HuH-7.5 (cell line): ENCODE measurements at places on chromosomes 7 and 10.

GRCh38 chr7:39446546-39446945 lies 119.7 kb upstream of the YAE1 start:
- DNase-seq = no peak

DNA sequence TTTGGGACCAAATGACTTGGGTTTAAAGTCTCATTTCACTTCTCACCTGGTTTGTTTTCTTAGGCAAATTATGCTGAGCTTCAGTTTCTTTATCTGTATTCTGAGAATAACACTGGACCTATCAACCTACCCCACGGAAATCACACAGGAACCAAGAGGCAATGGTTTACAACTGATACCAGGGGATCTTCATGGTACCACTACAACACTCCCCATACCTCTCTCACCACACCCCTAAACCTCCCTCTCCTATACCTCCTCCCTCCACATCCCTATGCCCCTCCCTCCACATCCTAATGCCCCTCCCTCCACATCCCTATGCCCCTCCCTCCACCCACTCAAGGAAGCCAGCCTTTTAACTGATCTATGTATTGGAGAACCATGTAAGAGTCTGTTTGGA lies 9.9 kb downstream of the FAM204A start:
- no peak for DNase-seq

- peak; percentile 53 for DNase-seq
Measured at GRCh38 chr10:92238586-92239098, 52.2 kb downstream of the CPEB3 start.

DNA sequence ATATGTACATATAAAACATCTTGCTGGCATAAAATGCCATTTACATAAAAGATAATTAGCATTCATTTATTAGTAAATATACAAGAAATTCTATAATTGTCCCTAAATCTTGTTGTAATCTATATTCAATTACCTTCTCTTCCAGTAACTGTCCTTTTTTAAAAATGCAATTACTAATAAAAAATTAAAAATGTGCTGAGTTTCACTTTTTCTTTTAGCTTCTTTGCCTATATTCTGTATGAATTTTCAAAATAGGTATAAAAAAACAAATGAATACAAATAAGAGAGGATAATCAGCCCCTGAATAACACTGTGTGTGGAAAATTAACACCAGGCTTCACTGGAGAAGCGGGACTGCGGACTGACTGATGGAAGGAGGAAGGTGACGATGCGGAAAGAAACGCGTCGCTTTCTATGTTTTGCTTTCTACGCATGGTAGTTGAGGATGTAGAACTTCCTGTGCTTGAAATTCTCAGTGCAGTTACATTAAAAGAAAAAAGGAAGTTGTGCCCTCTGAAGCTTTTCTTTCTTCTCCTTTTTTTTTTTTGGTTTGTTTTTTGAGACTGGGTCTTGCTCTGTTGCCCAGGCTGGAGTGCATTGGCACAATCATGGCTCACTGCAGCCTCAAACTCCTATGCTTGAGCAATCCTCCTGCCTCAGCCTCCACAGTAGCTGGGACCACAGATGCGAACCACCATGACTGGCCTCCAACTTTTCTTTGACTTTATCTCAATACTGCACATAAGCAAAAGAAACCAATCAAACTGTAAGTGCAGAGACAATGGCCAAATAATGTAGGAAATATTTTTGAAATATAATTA lies 7.4 kb upstream of the ZMYND11 start:
- no peak for DNase-seq

DNA sequence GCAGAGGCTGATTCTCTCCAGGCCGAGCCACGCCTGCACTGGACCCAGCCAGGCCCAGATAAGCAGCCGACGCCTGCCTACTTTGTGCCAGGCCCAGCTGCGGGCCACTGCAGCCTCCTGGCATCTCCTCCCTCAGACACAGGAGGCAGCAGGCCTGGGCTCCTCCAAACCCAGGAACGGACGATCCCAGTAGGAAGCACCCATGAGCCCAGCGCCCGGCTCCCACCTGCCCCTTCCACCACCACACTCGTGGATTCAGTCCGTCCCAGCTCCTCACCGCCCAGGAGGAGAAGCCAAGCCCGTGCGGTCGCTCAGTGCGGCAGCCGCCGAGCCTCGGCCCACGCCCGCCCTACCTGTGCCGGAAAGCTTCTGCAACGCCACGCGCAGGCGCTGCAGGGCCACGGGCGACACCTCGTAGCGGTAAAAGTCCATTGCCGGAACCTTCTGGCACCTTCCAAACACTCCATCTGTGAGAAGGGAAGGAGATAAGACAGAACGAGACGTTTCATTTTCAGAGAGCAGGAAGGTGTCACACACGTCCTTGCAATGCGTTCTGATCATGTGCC lies 271.1 kb downstream of the PTPRN2 start:
- no peak for DNase-seq

DNA sequence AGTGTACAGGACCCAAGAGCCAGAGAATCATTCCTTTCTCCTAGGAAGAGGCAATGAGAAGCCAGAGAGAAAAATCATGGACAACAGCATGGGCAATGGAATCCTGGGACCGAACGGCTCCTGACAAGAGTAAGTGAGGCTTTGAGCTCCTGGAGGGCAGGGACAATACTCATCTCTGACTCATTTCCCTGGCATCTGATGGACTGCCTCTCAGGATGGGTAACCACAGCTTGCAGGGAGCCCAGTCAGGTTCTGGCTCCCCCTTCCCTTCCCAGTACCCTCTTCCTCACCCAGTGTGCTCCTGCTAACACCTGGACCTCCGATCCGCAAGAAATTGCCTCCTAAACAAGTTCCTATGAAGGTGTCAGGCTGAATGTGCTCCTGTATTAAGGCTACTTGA lies 51.2 kb upstream of the SORCS3 start:
- DNase-seq = no peak

DNA sequence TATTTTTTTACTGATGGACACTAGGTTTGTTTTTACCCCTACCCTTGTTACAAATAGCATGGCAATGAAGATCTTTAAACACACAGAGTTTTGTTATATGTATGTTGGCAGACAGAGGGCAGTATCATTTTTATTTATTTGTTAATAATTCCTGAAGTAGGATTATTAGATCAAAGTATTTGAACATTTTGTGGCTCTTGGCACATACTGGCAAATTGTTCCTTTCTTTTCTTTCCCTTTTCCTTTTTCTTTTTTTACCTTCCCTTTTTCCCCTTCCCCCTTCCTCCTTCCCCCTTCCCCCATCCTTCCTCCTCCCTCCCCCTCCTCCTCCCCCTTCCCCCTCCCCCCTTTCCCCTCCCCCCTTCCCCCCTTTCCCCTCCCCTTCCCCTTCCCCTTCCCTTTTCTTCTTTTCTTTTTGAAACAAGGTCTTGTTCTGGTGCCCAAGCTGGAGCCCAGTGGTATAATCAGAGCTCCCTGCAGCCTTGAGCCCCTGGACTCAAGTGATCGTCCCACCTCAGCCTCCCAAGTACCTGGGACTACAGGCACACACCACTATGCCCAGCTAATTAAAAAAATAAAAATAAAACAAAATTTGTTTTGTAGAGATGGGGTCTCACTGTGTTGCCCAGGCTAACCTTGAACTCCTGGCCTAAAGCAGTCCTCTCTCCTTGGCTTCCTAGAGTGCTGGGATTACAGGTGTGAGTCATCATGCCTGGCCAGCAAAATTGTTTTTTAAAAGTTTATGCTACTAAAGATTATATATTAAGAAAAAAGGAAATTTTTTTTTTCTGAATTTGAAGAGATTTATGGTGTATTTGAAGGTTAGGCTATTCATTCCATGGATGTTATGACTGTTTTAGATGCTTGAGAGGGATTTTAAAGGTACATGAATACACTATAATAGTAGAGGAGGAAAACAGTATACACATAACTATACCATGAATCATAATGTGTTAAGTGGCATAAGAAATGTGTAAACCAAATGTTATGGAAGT lies 39.3 kb downstream of the SEPTIN7 start:
- no peak for DNase-seq

GRCh38 chr7:80054356-80054755 lies 80.3 kb upstream of the GNAI1 start:
- DNase-seq = no peak

DNA sequence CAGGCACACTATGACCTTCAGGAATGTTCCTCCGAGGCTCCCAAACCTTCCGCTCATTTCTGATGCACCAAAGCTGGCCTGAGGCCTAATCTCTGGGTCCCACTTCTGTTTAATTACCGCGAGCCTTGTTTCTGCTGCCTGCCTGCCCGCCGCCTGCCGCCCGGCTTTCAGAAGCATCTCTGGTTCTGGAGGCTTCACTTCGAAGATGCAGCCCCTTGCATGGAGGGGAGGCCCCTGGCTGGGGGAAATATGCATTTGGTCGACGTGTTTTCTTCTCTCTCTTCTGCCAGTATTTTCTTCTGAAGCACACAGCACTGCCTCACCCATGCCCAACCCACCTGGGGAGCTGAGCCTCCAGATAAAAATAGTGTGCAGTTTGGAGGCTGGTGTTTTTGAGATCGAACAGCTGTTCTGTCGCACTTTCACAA lies 166.9 kb downstream of the PAXIP1 start:
- no peak for DNase-seq

- no peak for DNase-seq
Measured at GRCh38 chr7:8228766-8229674, 32.9 kb downstream of the ICA1 start.

DNA sequence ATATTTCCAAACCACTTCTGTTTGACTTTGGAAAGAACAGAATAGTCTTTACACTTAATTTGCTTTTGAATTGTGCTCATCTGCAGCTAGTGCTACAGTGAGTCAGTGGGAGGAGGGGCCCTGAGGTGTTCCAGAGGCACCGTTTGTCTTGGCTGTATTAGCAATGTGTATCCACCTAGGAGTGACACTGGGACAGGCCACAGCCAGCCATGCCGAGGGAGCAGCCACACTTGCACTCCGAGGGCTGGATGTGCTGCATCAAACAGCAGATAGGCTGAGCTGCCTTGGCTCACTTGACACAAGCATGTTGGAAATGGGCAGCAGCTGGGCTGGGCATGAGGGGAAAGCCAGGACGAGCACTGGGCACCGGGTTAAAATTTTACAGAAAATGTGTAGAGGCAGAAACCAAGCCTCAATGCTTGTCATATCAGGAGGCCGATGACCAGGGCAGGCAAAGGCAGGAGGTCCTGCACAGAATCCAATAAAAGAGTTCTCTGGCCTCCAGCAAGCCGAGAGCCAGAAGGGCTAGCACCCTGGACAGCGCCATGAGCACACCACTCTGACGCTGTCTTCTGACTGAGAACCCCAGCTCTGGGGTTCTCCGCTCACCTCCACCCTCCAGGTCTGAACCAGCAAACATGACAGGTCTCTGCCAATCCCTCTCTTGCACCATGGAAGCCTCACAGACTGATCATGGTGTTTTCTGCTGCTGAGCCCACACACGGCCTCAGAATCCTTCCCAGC lies 163.3 kb downstream of the GRID1 start:
- peak; percentile 36 for DNase-seq

- DNase-seq = no peak
Measured at GRCh38 chr10:122471531-122472177, 10.3 kb downstream of the HTRA1 start.

DNA sequence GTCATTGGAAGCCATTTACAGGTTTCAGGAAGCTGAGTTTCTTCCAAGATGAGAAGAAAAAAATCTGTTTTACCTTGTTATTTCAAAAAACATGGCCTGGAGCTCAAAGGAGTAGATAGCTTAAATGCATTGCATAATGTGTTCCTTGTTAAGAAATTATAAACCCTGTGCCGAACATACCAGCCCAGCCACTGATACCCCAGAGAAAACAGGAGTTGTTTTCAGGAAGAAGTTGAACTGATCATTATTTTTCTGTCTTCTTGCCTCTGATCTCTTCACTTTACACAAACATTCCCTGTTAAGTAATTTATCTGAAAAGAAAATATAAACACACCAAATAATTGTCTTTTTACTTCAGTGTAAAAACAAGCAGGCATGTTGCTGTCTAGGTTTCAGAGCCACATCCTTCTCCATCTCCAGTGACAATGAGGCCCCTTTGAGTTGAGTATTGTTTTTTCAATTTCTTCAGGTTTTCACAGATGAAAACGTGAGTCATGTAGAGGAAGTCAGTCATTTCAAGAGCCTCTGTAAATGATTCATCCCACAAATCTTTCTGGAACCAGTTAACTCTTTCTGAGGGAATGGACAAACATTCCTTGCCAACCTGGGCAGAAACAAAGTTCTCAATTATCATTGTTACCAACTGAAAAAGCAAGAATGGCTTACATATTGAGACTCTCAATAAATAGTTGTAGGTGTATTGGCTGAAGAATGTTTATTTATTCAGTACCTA lies 244.2 kb downstream of the IPMK start:
- DNase-seq = no peak

DNA sequence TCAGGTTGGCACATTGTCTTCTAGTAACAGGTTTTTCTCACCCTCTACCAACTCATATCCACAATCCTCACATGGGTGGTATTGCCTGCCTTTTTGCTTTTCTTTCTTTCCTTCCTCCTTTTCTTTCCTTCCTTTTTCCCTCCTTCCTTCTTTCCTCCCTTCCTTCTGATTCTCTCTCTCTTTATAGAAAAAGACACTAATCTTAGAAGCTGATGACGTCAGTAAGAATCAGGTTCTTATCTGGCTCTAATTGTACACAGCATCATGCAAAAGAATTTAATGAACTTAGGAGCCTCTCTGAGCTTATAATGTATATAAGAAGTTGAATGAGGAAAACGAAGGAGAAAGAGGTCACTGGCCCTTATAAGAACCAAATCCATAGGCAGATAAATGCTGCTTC lies 328.3 kb downstream of the GRM8 start:
- DNase-seq = no peak

- no peak for DNase-seq
Measured at GRCh38 chr10:53140506-53140905, 367.9 kb upstream of the MBL2 start.

GRCh38 chr7:155058896-155059295 lies 11.2 kb upstream of the HTR5A start:
- no peak for DNase-seq

- no peak for DNase-seq
Measured at GRCh38 chr10:95327367-95327766, 36.6 kb upstream of the PDLIM1 start.

DNA sequence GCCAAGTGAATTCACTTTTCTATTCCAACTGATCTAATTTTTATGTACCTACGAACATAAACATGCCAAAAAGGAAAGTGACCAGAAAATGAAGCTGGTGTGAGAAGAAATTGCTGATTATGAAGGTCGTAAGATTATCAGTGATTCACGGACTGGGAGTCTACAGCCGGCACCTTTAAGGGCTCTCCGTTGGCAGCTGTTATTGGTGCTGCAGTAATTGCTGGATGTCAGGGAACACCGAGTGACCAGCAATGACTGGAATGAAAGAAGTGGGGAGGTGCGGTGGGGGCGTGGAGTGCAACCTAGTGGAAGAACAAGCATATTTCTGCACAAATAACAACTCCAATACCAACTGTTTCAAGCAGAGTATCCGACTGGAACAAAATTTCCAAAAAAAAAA lies 109.8 kb upstream of the TARP start:
- no peak for DNase-seq
